ENCODE measurements at places on chromosomes 7 and 10.

GRCh38 chr7:64878684-64879083 lies 24.4 kb upstream of the ZNF273 start:
- no peak for DNase-seq

- no peak for DNase-seq
Observed at GRCh38 chr10:82817676-82818422, 942.9 kb downstream of the NRG3 start.

DNA sequence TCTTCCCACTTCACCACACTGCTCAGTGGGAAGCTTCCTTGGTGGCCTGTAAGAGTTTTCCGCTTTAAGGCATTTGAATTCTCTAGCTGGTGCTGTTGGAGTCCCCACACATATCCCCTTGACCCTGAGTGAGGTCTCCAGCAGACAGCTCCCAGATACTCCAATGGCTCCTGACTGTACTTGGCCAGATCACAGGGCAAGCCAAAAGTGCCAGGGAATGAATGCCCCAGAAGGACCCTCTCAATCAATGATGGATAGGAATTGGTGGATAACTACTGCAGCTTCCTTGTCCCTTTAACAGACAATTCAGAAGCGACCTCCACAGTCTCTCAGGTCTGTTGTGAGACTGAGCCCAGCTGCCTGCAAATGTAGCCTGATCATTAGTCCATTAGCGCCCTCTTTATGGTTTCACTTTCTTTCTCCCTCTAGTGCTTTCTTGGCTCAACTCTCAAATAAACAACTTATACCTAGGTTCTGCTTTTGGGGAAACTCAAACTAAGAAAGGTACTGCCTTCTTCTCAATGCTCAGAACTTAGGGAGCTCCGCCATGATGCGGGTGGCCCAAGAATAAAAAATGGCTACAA lies 283.0 kb downstream of the TCF7L2 start:
- DNase-seq, result no peak

GRCh38 chr7:27345164-27345887 lies 102.7 kb downstream of the EVX1 start:
- DNase-seq, result no peak

DNA sequence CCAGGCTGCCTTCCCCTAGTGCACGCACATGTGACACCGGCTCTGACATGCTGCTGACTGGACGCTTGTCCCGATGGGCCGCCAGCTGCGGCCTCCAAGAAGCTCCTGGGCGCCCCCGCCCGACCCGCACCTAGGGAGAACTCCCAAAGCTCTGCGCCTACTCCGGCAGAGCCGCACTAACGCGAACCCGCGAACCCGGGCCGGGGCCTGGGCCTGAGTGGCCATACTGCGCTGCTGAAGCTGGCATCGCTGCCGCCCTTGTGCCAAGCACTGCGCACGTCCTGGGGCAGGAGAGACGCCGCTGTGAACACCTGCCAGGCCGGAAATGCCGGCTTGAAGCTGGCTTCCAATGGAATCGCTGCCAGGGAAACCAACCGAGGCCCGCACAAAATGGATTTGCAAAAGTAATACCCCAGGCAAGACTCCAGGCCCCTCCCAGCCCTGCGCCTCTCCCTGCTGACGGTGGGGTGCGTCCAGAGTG lies 85.1 kb downstream of the WASHC2A start:
- DNase-seq, result no peak

DNA sequence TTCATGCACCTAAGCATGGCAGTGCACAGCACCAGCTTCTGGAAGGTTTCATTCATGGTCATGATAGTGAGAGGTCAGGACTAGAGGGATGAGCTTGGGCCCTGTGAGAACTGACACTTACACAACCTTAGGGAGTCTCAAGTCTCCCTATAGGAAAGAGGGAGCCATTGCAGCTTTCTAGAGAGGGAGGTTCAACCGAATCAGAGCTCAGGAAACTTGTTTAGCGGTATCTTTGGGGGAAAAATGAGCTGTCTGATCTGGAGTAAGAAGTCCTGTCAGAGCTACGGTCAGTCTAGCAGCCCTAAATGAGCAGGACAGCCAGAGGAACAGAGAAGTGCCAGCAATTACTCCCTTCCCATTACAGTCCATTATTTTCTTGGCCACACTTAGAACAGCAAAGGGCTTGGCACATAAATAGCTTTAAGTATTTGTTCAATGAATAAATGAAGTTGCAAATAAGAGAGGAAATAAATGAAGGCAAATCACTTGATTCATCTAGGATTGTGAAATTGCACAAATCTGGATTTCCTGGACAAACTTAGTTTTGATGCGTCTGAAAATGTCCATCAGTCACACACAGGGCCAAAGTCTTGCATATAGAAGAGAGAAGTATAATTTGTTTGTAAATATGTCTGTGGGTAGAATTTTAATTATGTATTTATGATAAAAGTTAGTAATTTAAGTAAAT lies 262.0 kb downstream of the GLI3 start:
- no peak for DNase-seq

GRCh38 chr7:7516156-7516555 lies 19.5 kb downstream of the COL28A1 start:
- no peak for DNase-seq

DNA sequence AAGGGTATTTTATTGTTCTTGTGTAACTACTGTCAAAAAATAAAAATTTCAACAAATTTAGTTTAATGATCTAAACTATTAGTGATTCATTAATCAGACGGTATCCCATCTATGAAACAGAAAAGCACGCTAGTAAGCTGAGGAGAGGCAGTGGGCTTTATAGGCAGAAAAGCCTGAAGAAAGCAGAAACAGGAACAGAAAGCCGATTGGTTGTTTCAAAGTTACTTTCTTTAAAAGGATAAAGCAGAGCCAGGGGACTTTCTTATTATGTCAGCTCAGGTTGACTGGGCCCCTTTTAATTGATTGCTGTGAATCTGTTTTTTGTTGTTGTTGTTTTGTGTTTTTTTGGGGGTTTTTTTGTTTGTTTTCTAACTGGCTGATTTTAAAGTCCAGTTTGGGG lies 105.5 kb downstream of the TES start:
- no peak for DNase-seq

DNA sequence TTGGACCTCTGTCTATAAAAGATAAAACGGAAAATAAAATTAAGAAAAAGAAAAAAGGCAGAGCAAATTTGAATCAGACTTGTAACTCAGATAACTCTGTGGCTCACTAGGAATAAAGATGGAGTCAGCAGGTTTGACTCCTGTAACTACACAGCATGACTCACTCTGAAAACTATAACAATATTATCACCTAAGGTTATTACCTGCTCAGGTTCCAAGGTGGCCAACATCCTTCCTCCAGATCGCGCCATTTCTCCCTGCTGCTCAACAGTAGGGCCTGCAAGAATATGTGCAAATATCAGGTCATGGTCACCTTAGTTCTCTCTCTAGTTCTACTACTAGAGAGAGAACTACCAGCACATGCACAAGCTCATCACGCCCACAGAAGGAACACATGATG lies 30.0 kb downstream of the ALDH18A1 start:
- DNase-seq, result no peak

- no peak for DNase-seq
Observed at GRCh38 chr10:80421050-80421706, 12.8 kb downstream of the PRXL2A start.

- DNase-seq, result no peak
Observed at GRCh38 chr7:36171503-36171902, 18.4 kb downstream of the EEPD1 start.

DNA sequence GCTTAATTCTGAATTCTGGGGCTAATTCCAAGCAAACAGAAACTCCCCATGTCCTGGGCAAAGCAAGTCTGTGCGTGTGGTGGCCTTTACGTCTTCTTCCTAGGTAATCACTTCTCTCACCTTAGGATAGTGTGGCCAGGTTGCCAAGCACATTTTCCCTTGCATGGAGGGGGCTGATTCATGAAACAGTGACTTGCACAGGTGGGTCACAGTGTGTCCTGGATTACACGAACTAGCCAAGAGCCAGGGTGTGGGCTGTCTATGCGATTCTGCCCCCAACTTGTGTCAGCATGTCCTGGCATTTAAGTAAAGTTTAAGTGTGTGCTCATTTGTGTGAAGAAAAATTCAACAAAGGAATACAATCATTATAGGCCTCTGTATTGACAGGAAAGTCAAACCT lies 18.5 kb upstream of the SEM1 start:
- no peak for DNase-seq

- DNase-seq, result no peak
Observed at GRCh38 chr7:149544028-149544427, 46.4 kb upstream of the ZNF746 start.

DNA sequence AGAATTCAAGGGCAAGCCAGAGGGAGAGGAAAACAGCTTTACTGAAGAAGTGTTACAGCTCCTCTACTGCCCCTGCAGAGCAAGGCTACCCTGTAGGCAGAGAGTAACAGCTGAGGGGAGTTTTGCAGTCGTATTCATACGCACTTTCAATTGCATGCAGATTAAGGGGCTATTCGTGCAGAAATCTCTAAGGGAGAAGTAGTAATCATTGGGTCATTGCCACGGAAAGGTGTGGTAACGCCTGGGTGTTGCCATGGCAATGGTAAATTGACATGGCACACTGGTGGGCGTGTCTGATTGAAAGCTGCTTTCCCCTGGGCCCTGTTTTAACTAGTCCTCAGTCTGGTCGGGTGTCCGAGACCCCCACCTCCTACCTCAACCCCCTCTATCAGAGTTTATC lies 227.2 kb downstream of the NSUN6 start:
- DNase-seq, result no peak

GRCh38 chr7:97004247-97005182 lies 838 bp upstream of the DLX6 start:
- no peak for DNase-seq

DNA sequence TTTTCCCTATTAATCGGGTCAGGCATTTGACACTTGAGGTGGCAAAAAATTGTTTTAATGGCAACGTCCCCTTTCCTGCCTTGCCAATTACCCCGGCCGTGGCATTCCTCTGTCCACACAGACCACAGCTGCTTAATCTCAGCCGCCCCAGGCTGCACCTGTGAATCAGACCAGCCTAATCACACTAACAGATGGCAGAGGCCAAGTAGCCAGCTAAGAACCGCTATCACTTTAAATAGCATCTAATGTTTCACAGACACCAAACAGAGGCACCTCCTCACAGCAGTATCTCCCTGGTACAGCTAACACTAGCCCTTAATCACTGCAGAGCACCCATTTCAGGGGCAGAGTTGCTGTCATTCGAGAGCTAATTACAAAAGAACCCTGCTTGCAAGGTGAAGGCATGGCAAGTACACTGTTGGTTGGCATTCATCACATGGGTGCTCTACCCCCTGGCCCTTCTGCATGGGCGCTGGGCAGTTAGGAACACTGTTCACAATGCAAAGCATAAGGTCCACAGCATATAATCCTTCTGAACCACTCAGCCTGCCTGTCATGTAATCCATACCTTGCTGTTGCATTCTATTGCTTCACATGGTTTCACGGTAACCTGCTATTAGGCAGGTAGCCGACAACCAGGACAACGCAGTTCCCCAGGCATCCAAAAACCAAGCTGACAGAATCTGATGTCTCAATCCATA lies 38.8 kb downstream of the FGFR2 start:
- DNase-seq, result no peak

- DNase-seq, result no peak
Observed at GRCh38 chr10:97911217-97911616, 61.6 kb downstream of the GOLGA7B start.

DNA sequence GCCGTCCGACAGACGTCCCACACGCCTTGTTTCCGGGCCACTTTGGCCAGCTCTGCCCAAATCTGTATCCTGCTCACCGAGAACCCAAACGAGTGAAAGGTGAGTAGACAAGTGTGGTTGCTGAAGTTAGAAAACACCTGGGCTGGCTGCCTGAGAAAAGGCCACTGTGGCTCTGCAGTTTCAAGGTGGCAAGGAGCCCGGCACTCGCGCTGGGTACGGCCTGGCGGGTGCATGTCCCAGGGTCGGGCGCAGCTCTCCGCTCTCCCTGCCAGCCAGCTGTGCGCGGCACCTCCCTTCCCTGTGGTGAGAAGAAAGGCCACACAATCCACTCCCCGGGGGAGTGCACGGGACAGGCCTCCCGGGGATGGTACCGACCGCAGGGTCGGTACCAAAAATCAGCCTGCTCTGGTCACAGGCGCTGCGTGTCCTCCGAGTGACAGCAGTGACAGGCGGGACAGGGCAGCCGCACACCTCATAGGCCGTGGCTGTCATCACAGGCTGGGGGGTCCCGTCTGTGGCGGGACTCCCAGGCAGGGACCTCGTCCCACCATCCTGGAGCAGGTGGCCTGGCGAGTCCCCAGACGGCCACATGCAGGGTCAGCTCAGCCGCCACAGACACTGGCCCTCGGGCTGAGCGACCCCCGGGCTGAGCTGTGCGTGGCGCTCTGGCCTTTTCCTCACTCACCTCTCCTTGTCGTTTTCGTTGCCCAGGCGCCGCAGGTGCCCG lies 22.8 kb downstream of the CFAP46 start:
- no peak for DNase-seq
